ENCODE measurements at places on chromosomes 16 and 17.

- DNase-seq = no peak
Measured at GRCh38 chr16:78552106-78552675, 452.7 kb downstream of the WWOX start.

GRCh38 chr16:81696961-81697615, 82.0 kb upstream of the PLCG2 start:
- DNase-seq = no peak

DNA sequence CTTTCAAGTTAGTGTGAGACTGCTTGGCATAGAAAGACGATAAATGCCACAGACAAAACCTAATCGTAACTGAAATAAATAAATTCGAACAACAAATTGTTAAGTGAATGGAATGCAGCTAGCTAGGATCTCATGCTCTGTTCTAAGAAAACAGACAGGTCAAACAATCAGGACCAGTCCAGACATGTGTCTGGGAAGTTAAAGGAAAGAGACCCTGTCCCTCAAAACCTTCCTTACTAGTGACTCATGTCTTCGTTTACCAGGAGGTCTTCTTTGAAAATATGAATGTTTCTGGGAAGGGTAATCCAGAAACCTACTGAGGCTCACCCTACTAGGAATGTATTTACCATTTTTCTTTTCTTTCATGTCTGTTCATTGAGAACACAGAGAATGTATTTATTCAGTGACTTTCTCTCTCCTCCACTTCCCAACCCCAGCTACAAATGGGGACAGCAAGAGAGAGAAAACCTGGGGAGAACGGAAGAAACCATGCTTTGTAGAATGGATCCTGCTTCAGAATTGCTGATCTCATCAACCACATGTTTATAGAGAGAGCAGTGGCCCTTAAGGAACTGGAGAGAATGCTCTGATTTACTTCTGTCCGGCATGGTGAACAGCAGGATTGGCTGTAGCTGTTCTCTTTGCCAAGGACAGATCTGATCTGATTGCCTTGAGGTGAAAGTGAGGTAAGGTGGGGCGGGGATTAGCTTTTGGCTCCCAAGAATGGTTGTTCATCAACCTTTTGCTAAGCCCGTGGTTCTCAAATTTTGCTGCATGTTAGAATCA, 39.4 kb upstream of the DHX8 start:
- DNase-seq = no peak

- no peak for DNase-seq
Measured at GRCh38 chr16:52618753-52619497, 72.0 kb upstream of the TOX3 start.

DNA sequence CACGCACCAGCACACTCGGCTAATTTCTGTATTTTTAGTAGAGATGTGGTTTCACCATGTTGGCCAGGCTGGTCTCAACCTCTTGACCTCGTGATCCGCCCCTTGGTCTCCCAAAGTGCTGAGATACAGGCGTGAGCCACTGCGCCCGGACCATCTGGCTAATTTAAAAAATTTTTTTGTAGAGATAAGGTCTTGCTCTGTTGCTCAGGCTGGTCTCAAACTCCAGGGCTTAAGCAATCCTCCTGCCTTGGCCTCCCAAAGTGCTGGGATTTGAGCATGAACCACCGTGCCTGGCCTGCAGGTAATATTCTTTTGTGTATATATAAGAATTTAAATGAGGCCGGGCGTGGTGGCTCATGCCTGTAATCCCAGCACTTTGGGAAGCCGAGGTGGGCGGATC, 115.0 kb downstream of the RPTOR start:
- DNase-seq = no peak

DNA sequence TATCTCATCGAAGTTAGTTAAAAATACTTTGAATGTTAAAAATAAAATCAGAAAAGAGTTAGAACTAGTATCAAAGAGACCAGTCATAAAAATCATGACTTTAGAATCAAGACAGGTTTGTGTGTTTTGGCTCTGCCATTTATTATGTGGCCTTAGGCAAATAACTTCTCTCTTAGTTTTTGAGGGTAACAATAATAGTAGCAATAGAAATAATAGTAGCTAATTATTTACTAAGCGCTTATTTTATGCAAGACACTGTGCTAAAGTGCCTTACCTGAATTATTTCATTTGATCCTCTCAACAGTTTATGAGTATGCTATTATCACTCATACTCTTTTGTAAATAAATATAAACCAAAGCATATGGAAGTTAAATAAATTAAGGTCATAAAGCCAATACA, 77.0 kb downstream of the SMURF2 start:
- no peak for DNase-seq

- DNase-seq = no peak
Measured at GRCh38 chr17:6940186-6940649, 55.6 kb upstream of the ALOX12 start.

GRCh38 chr16:81608523-81609209, 164.1 kb downstream of the CMIP start:
- no peak for DNase-seq

- DNase-seq = no peak
Measured at GRCh38 chr17:72677714-72678390, 414.6 kb downstream of the SLC39A11 start.

GRCh38 chr16:12349936-12350850, 373.7 kb downstream of the SNX29 start:
- no peak for DNase-seq

DNA sequence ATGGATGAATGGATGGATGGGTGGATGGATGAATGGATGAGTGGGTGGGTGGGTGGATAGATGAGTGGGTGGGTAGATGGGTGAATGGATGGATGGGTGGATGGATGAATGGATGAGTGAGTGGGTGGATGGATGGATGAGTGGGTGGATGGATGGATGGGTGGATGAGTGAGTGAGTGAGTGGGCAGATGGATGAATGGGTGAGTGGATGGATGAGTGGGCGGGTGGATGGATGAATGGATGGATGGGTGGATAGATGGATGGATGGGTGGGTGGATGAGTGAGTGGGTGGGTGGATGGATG, 6.4 kb upstream of the KATNB1 start:
- DNase-seq = no peak

DNA sequence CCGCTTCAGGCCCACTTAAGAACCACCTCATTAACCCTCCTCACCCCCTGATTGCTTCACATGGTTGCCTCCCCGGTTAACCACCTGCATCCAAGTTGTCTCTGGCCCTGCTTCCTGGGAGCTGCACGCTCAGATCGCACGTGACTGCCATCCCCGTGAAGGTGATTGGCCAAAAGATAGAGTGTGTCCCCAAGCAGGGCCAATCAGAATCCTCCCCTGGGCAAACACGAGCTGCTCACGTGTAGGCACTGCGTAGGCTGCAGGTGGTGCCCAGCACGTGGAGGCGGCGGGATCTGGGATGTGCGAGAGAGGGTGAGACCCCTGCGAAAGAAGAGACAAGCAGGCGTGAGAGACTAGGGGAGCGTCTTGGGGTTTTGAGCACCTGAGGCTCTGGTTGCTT, 111.8 kb upstream of the CRHR1 start:
- DNase-seq = no peak

DNA sequence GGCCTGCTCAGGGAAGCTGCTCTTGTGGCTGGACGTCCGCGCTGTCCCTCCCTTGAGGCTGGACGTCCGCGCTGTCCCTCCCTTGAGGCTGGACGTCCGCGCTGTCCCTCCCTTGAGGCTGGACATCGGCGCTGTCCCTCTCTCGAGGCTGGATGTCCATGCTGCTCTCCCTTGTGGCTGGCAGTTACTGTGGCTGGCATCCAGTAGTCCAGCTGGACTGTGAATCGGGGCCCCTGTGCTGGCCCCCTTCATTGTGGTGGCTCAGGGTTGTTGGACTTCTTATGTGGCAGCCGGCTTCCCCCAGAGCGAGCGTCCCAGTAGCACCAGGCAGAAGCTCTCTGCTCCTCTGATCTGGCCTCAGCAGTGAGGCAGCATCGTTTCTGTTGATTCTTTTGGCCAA, 141.5 kb downstream of the IRF8 start:
- DNase-seq = no peak

All from activated CD8-positive, alpha-beta memory T cell treated with anti-CD3 and anti-CD28 coated beads for 48 hours (primary cell).